ENCODE measurements at places on chromosomes 16 and 17. TPM values are rescaled to one million over a fixed set of nuclear protein-coding genes. Genes with fewer than 3 reads are reported as not detected.

CCL4L2 gene
- total RNA-seq: not detected

OR4D1 gene
- total RNA-seq: not detected

KIF2B gene
- total RNA-seq: not detected

SMIM36 gene
- total RNA-seq: not detected

STH gene
- not detected for total RNA-seq

AOC2 gene
- total RNA-seq: 2.0 TPM

ASPA gene
- total RNA-seq: not detected

OR2C1 gene
- total RNA-seq: not detected

RBBP6 gene
- total RNA-seq: 33.5 TPM

IGSF6 gene
- total RNA-seq: not detected

RPH3AL gene
- total RNA-seq: 16.1 TPM

KRT12 gene
- not detected for total RNA-seq

UNC13D gene
- total RNA-seq: 1.6 TPM

TBC1D10B gene
- total RNA-seq: 47.8 TPM

HS3ST3B1 gene
- total RNA-seq: 9.4 TPM

GLIS2 gene
- 5.9 TPM for total RNA-seq

CACNA1G gene
- not detected for total RNA-seq

PRPSAP2 gene
- total RNA-seq: 30.6 TPM

ALOX12B gene
- total RNA-seq: not detected

EFNB3 gene
- total RNA-seq: 0.87 TPM

MYH8 gene
- total RNA-seq: not detected

BRICD5 gene
- total RNA-seq: 3.5 TPM

UTS2R gene
- not detected for total RNA-seq

HSD17B2 gene
- total RNA-seq: 32.8 TPM

FZD2 gene
- total RNA-seq: 4.5 TPM
